ENCODE measurements at places on chromosomes 7 and 10. TPM values are rescaled to one million over a fixed set of nuclear protein-coding genes. Genes with fewer than 3 reads are reported as not detected.

Gene TMEM213
- total RNA-seq: 0.51 TPM

Gene HOXA11
- total RNA-seq: not detected

GRCh38 chr7:19587291-19587690 lies 121.5 kb downstream of the POLR1F start:
- no peak for DNase-seq

DNA sequence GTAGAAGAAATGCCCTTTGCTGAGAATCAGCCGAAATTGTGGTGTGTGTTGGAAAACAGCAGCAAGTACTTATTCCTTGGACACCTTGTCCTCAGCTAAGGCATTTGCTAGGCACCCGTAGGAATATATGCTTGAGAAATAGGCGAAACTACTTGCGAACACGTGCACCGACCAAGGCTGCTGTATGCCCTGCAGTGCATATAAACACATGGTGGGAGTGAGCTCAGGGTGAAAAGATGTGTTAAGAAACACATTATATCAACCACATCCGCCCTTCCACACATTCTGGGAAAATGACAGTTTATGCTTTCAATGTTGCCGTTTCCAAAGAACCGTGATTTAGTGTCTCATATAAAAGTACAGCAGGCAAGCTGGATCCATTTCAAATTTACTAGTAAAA lies 199.2 kb downstream of the JCAD start:
- DNase-seq: no peak

Data from tongue (tissue), 3 donors.